ENCODE measurements at places on chromosomes 12 and 14.

DNA sequence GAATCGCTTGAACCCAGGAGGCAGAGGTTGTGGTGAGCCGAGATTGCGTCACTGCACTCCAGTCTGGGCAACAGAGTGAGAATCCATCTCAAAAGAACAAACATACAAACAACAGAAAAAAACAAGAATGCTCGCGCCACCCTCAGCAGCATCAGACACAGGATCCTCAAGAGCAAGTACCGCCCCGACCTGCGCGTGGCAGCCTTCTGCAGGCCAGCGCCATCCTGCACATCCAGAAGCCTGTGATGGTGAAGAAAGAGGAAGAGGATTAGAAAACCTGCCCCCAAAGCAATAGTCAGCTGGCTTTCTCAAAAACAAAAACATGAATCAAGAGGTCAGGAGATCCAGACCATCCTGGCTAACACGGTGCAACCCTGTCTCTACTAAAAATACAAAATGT lies 30.0 kb upstream of the EID3 start:
- no peak for DNase-seq

DNA sequence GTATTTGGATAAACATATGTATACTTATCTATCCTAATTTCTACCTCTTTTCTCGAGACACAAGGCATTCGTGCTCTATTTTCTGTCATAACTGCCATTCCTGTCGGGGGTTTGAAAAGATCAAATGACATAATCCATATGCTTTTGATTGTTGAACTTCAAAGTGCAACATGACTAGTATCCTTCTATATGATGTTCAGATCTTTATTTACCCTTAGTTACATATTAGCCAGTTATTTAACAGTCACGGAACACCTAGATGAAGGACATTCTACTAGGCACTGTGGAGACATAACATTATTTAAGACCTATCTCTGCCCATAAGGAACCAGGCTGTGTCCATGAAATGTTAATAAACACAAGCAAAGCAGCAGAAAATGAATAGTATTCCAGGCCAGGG lies 11.2 kb upstream of the GRIN2B start:
- DNase-seq: no peak

DNA sequence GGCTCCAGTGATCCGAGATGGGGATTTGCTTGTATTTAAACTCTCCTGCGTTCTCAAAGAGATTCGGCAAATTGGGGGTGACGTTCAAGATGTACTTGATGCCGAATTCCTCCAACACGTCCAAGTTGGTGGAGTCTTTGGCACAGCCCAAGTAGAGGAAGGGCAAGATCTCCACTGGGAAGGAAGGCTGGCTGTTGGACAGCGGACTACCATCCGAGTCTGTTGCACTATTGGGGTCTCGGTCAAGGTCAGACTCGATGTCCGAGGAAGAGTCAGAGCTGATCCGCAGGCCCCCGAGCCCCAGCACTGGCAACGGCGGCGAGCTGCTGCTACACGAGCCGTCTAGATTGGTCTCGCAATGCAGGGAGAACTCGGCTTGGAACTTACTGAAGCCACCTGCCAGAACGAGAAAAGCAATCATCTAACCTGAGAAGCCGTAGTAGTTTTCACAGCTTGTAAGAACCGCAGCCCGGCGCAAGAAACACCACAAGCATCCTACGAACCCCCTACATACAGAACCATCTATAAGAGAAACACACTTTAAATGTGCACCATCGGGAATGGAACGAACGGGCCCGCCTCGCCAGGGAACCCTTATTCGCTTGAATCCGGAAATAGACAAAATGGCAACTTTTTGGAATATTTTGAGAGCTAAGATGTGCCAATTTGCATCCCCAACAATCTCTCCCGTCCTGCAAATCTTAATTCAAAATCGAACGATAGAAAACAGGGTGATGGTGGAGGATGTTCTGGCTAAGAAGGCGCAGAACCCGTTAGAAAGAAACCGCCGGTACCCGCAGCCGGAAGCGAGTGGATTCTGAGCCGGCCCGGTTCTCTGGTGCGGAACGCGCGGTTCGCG lies 1.4 kb downstream of the DUSP6 start:
- peak; percentile 23 for DNase-seq

DNA sequence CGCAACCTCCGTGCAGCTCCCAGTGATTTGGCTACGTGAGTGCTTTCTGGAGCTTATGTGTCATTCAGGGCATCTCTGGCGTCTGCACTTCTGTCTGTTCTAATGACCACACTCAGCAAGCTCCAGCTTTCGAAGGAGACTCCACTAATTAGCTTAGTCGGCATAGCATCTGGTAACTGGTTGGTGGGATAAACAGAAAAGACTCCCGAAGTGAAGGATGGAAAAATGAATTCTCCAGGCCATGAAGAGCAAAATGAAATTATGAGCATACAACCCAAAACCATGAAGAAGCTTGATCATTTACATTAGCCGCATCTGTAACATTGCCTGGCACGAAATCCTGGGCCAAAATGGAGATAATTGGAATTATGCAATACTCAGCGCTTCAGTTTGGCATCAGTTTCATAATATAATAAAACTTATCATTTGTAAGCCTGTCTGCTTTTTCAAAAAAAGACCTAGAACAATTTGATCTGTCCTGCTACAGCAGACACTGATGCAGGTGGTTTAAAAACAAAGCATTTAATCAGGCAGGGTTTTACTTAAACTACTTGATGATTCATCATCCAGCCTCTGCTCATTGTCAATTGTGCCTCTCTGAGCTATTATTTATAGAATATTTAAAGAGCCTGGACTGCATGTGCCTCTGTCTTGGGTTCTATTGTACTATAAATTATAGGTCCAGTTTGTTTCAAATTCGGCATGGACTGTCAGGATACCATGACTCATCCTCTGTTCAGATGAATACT lies 87.4 kb downstream of the SYT1 start:
- no peak for DNase-seq

GRCh38 chr14:51066576-51066975 lies 28.3 kb downstream of the TRIM9 start:
- no peak for DNase-seq

DNA sequence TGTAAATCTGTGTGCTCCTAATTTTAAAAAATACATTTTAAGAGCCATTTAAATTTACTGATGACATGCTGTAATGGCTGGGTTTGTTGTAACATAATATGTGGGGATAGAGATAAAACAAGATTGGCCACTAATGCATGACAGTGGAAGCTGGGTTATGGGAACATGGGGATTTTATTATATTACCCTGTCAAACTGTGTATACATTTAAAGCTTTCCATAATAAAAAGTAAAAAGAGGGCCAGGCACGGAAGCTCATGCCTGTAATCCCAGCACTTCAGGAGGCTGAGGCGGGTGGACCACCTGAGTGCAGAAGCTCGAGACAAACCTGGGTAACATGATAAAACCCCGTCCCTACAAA lies 9.1 kb downstream of the TMEM233 start:
- no peak for DNase-seq

- no peak for DNase-seq
Observed at GRCh38 chr12:79373896-79374499, 316.8 kb downstream of the PAWR start.

- no peak for DNase-seq
Observed at GRCh38 chr12:129927316-129927900, 23.6 kb upstream of the TMEM132D start.

GRCh38 chr14:20384886-20385285 lies 28.4 kb downstream of the TEP1 start:
- no peak for DNase-seq

DNA sequence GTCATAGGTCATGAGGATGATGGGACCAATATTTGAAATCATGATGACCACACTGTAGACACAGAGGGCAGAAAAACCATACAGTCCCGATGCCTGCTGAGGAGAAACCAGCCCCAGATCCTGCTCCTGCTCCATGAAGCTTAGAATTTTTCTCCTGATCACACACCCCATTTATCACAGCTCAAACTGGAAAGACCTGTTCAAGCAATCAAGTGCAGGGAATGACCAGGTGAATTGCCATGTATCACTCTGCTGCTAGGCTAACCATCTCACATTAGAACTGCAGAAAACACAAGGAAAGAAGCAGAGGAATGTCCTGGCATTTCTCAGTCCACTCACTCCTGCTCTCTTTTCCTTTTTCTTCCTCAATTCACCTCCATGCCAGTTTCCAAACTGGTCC lies 18.1 kb downstream of the MANSC1 start:
- DNase-seq: no peak

DNA sequence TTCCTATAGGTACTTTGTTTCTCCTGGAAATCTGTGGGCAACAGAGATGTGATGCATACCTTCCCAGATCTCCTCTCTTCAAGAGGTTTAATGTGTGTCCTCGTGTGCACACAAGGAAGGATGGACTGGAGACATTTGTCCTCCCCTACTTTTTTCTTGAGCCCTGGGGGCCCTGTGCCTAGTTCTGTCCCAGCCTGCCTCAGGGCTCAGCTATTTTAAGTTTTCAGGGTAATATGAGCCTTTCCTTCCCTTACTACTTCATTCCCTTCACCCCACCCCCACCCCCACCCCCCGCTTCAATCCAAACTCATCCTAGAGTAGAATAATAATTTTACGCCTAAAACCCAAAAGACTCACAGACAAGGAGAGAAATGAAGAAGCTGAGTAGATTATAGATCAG lies 446 bp downstream of the STAC3 start:
- DNase-seq: no peak

DNA sequence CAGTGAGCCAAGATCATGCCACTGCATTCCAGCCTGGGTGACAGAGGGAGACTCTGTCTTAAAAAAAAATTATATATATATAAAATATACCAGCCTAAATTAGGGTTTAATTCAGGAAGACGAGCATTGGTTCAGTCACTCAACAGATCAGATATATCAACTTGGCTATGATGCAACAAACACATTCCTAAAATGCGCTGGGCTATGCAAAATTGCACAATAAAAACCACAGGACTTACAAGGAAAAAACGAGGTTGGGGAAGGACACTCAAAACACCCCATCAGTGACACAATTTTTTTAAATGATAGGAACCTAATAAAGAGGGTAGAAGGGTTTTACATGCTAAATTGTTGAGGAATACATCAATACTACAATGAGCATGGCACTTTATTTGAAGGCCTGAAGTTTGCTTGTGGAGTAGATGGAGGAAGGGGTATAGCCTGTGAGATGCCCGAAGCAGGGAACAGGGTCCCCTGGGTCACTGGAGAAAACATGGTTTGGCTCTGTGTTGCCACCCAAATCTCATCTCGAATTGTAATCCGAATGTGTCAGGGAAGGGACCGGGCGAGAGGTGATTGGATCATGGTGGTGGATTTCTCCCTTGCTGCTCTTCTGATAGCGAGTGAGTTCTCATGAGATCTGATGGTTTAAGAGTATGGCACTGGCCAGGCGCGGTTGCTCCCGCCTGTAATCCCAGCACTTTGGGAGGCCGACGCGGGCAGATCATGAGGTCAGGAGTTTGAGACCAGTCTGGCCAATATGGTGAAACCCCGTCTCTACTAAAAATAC lies 71.2 kb downstream of the TNFAIP2 start:
- DNase-seq: no peak

DNA sequence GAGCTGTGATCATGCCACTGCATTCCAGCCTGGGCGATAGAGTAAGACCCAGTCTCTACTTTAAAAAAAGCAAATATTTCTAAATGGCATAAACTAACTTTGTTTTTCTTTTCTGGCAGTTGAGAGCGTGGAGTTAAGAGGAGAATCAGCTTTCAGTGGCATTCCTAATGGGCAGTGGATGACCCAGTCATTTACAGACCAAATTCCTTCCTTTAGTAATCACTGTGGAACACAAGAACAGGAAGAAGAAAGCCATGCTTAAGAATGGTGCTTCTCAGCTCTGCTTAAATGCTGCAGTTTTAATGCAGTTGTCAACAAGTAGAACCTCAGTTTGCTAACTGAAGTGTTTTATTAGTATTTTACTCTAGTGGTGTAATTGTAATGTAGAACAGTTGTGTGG lies 21.2 kb downstream of the TDG start:
- no peak for DNase-seq

- no peak for DNase-seq
Observed at GRCh38 chr12:100942984-100943749, 148.6 kb downstream of the ANO4 start.

DNA sequence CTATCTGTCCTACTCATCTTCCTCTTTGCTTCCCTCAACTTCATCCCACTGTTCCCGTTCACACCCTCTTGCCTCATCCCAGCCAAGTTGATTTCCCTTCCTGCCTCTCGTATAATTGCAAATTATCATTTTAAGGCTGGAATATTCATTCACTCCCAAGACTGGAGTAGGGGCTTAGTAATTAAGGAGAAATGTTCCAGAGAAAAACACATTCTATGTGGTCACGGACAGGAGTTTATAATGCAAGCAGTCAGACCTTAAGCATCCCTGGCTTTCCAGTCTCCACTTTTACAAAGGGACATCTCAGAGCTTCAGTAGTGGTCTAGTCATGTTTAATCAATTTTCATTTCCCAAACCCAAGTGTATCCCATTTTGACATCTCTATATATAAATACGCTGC lies 54.9 kb downstream of the TMEM132D start:
- DNase-seq: no peak

GRCh38 chr12:88723219-88723618 lies 142.9 kb upstream of the KITLG start:
- DNase-seq: no peak

DNA sequence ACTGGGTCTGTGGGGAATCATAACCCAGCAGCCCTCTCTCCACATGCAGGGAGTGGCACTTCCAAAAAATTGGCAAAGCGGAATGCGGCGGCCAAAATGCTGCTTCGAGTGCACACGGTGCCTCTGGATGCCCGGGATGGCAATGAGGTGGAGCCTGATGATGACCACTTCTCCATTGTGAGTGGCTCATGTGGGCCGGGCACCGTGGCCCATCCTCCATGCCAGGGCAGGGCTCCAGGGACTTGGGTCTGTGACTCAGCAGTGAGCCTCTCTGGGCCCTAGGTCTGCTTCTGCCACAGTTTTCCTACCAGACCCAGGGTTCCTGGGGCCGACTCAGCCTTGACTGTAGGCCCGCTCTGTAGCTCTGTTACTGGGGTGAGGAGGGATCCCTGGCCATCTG lies 2.2 kb downstream of the NPFF start:
- no peak for DNase-seq

GRCh38 chr14:103530390-103530789 lies 1.4 kb downstream of the TRMT61A start:
- peak; percentile 25 for DNase-seq

DNA sequence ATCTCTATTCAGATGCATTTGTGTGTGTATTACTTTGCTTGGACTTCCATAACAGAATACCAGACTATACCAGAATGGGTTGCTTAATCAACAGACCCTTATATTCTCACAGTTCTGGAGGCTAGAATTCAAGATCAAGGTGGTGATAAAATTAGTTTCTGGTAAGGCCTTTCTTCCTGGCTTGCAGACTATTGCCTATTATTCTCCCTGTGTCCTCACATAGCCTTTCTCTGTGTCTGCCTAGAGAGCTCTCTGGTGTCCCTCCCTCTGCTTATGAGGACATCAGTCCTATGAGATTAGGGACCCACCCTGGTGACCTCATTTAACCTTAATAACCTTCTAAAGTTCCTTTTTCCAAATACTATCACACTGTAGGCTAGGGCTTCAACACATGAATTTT lies 106.0 kb downstream of the FAR2 start:
- DNase-seq: no peak

- no peak for DNase-seq
Observed at GRCh38 chr12:52522346-52523011, 2.3 kb upstream of the KRT5 start.

Measured in CD4-positive, alpha-beta T cell treated with Interleukin-10 for 1 hour (primary cell).